ENCODE measurements at places on chromosomes 6 and 20. TPM values are rescaled to one million over a fixed set of nuclear protein-coding genes. Genes with fewer than 3 reads are reported as not detected.

DNA sequence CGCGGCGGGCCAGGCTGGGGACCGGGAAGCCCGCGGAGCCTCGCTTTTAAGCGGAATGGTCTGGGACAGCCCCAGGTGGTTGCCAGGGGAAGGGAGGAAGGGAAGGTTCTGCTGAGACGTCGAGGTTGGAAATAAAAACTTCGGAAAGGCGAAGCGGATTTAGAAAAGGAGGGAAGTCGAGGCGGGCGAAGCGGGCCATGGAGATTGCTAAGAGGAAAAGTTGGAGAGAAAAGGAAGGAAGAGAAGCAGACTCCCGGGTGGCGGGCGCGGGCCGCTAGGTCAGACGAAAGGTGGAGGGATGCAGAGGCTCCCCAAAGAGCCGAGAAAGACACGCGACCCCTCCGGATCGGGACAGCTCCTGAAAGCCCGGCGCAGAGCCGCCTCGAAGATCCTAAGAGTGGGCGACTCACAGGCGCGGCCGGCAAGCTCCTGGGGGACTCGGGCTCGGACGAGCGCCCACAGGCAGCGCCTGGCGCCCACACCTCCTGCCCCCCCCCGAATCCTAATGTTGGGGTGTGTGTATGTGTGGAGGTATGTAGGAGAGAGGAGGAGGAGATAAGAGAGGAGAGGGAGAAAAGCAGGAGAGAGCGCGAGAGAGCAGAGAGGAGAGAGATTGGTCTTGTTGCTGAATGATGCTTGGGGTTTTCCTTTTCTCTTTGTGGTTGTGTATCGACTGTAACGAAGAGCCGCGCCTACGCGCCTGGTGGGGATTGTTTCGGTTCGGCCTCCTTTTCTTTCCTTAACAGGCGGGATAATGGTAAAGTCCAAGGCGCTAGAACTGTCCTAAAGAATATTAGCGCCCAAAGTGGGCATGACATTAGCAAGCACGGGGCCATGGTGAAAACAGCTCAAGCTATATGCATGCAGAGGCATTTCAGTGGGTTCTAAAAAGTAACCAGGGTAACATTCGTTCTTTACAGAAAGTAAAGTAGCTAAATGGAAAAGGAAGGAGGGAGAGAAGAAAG is 1.5 kb downstream of the TFAP2B start:
- no peak for DNase-seq

The VGLL2 gene
- polyA plus RNA-seq = 82.7 TPM

DNA sequence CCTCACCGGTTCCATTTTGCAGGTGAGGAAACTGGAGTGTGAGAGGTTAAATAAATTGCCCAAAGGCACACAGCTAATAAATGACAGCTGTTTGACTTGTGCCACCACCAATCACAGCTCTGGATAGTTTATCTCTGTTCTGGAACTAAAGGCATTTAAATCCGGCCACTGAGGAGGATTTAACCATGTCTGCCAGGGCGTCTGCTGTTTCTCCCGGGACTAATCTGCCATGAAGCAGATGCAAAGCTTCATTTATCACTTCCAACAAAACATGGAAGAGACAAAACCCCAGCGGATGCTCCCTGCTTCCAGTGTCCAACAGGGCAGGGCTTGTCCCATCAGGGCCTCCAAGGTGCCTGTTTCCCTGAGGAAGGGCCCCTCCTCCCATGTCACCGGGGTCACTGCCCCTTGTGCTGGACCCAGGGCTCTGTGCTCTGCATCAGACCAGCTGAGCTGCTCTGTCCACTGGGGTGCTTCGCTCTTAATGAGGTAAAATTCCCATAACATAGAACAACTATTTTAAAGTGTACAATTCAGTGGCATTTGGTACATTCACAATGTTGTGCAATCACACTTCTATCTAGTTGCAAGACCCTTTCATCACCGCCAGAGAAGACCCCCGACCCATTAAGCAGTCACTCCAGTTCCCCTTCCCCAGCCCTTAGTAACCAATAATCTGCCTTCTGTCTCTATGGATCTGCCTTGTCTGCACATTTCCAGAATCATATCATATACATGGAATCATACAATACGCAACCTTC is 244.3 kb downstream of the PTPRT start:
- DNase-seq = no peak

The TAP1 gene
- 8.6 TPM for polyA plus RNA-seq

GRCh38 chr6:83270971-83271719 is 78.0 kb downstream of the RWDD2A start:
- DNase-seq = no peak

The PAK5 gene
- polyA plus RNA-seq = 0.13 TPM

The ACTR5 gene
- 6.9 TPM for polyA plus RNA-seq

DNA sequence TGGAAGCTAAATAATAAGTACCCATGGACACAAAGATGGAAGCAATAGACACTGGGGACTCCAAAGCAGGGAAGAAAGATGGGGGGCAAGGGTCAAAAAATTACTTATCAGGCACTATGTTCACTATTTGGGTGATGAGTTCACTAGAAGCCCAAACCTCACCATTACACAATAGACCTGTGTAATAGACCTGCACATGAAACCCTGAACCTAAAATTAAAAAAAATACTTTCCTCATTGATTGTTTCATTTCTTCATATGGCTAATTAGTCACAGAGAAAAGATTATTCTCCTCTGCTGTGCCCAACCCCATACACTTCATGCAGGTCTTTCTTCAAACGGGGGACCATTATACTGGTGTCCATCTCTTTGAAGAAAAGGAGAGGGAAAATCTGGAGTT is 213.0 kb upstream of the DTNBP1 start:
- DNase-seq = no peak

The FKBP1A gene
- polyA plus RNA-seq = 257 TPM

The CCN5 gene
- 0.15 TPM for polyA plus RNA-seq

GRCh38 chr6:14431385-14432330 is 314.1 kb downstream of the CD83 start:
- peak; percentile 55 for DNase-seq

The ATF6B gene
- 49.0 TPM for polyA plus RNA-seq

The HLA-DPB1 gene
- polyA plus RNA-seq = 19.2 TPM

GRCh38 chr6:144468709-144469108 is 183.6 kb downstream of the UTRN start:
- DNase-seq = no peak

GRCh38 chr20:50870561-50871161 is 60.6 kb downstream of the ADNP start:
- DNase-seq = peak; percentile 27

The SLC2A4RG gene
- 189 TPM for polyA plus RNA-seq

DNA sequence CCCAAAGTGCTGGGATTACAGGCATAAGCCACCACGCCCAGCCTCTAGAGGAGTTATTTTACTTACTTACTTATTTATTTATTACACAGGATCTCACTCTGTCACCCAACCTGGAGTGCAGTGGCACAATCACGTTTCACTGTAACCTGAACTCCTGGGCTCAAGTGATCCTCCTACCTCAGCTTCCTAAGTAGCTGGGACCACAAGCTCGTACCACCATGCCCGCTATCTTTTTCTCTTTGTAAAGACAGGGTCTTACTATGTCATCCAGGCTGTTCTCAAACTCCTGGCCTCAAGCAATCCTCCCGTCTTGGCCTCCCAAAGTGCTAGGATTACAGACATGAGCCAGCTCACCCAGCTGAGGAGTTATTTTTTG is 1.6 kb upstream of the TRIB3 start:
- no peak for DNase-seq

The FOXP4 gene
- 20.8 TPM for polyA plus RNA-seq

DNA sequence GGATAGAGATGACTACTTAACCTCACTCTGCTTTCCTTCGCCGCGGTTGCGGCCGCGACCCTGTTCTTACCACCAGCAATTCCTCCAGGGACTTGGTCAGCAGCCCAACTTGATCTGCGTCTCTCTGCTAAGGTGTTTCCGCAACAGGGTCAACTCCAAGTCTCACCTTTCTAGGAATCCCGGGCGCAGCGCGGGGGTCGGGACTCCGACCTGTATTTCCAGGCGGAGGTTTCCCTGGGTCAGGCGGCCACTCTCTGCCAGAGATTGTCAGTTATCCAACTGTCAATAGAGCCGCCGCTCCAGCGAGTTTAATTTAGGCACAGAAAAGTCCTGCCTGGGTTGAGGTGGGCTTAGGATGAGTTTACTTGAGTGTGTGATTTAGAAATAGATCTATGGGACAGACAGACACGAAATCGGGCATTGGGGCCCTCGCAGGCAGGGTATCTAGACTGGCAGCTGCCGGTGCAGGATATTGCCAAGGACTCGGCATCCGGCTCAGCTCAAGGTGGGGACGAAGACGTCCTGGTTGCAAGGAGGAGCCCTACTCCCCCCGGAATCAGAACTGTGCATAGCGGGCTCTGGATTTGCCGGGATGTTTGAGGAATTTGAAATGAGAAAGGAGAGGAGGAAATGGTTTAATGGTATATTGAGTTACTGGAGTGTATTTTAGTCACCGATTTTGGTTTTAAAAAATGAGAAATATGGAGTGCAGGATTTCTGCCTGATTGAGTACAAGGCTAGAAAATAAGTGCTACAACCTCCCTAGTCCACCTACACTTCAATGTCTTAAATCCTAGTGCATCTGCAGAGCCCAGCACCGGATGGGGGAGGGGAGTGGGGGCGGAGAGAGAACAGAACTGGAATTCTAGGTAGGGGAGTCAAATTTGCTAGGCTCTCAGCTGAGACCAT is 23.7 kb downstream of the POM121L2 start:
- no peak for DNase-seq

The LAMP5 gene
- polyA plus RNA-seq = not detected

DNA sequence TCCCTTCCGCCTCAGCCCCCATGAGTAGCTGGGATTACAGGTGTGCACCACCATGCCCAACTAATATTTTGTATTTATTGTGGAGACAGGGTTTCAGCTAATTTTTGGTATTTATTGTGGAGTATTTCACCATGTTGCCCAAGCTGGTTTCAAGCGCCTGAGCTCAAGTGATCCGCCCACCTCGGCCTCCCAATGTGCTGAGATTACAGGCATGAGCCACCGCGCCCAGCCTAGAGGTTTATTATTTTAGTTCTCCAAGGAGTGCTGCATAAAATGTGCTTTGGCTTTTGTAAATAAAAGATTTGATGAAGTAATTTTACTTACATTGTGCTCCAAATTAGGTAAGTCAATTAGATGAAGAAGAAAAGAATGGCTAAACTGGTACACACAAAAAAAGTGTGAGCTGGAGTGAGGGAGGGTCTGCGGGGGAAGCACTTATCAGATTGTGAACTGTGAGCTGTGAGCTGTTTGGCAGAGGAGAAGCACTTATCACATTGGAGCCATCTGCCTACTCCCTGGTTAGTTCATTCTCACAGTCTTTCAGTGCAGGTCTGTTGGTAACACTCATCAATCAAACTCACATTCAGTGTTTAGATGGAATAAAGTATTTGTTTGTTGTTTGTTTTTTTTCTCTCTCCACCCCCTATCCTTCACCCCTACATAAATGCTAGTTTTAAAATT is 398.0 kb downstream of the EPHA7 start:
- DNase-seq = no peak

The PDYN gene
- not detected for polyA plus RNA-seq

Measured in hindlimb muscle (tissue), 1 donor.